ENCODE measurements at places on chromosomes 12 and 14.

DNA sequence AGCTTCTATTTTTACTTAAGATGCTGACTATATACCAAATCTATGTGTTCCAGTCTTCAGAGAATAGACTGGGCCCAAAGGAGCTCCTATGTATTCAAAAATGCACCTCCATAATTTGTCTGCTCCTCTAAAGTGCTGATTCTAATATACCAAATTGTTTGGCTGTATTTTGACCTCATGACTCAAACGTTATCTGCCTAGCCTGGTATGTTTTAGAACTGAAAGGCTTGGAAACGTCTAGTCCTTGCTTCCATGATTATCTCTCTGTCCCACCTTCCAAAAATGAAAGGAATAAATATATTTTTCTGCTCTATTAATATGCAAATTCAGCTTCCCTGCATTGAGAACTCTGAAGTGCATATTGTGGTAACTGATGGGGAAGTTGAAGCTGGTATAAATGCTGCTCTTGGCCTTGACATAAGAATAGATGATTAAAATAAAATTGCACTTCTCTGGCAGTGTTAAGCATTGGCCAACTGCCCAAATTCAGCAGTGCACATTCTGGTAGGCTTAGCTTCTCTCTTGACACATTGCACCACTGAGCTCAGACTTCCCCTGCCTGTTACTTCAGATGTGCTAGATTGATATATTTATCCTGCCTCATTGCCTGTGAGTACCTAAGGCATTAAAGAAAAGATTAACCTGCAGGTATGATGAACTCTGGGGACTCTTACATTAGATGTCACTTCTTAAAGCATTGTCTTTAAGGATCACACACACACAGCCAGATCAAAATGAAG lies 882.3 kb downstream of the RPS29 start:
- no peak for DNase-seq

- DNase-seq, result no peak
These were observed 25.4 kb upstream of the CPM start for GRCh38 chr12:68958322-68958721.

DNA sequence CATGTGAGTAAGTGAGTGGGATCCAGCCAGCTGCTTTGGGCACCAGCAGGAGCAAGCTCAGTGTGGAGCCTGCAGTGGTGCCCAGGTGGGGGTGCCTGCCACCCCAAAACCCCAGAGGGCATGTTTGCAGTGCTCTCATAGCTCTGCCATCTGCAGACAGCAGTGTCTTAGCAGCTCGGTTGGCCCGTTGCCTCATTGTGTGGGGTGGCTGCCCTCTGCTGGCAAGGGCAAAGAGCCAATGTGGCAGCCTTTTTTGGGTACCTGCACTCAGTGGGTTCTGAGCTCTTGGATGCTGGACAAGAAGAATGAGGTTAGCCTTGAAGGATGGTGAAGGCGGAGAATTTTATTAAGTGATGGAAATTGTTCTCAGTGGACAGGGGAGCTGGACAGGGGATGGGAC lies 52.3 kb downstream of the NEUROD4 start:
- peak; percentile 83 for DNase-seq

DNA sequence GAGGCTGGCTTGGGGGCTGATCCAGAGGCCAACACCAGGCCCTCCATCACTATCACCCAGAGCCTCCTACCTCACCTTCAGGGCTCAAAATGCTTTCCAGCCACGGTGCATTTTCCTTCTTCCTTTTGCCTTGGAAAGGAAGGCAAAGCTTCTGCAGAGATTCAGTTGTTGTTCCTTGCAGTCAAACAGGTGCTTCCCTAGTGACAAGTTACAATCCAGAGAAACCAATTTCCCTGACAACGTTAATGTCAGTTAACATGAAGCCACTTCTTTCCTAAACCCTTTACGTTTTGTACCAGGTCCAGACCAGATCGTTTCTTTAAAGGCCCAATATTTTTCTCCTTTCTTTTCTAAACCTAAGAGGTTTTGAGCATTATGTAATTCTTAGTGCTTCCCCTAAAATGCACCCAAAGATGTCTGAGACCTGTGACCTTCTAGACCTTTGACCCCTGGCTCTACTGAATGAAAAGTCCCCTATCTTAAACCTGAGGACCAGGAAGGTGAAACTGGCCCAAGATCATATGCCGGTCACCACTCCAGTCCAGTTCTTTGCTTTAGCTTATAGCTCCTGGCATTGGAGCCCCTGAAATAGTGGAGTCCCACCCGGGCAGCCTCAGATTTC lies 211.5 kb downstream of the SLC41A2 start:
- DNase-seq, result no peak

DNA sequence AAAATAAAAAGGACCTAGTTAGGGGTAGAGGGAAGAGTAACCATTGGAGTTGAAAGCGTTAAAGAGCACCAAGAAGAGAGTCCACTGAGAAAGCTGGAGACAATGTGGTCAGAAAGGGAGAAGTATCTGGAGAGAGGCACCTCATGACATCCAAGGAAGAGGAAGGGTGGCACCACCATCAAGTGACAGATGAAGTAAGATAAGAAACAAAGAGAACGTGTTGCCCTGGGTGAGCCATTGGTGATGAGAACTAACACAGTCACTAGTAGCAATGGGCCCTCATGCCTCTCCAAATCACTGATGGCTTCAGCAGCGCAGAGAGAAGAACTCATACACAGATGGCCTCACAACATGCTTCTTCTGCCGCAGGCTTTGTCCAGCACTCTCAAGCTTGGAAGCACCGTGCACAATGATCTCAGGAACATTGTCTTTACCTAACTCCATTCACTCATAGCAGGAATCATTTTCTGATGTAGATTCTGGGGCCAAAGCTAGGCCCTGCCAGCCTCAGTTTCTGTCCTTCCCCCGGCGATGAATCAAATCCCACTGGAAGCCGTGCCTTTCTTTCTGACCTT lies 252.9 kb downstream of the DPF3 start:
- DNase-seq, result no peak

DNA sequence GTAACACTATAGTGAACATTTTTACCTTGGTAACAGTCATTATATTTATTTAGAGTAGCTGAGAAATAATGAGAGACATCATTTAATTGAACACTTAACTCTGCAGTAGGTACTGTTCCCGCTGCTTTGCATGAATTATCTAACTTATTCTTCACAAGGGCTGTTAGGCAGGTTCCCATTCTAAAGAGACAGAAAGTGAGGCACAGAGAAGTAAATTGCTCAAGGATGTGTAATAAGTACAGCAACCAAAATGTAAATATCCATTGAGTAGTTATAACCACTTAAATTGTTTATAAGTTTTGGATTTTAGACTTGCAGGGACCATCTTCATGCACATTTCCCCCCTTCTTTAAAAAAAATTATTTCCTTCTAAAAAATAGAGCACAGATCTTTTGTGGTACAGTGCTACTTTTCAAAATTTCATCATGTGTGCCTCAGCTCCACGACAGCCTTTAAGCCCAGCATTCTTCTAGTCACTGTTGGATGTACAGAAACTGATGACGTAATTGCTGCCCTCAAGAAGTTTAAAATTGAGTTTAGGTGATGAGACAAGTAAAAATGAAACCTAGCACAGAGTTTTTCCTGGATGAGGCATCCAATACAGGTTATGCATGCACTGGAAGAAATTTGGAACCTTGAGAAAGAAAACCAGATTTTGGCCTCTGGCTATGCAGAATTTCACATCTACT lies 6.0 kb upstream of the MANSC4 start:
- DNase-seq, result no peak

DNA sequence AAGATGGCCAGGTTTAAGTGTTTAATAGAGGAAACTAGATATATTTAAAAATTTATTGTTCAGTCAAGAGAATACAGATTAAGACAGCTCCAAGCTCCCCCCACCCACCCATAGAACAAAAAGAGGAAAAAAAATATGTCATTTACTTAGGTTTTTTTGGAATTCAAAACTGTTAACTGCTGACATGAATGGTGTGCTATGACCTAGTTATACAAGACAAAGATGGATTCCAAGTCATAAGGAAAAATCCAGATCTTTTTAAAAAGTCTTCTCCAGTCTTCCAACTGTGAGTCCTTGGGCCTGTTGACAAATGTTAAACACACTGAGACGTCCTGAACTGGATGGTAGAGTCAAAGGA lies 1.3 kb upstream of the SETD1B start:
- DNase-seq, result no peak

GRCh38 chr12:54266852-54267251 lies 13.1 kb downstream of the CBX5 start:
- no peak for DNase-seq

- DNase-seq, result no peak
These were observed 61.2 kb upstream of the VASH1 start for GRCh38 chr14:76699939-76700590.

DNA sequence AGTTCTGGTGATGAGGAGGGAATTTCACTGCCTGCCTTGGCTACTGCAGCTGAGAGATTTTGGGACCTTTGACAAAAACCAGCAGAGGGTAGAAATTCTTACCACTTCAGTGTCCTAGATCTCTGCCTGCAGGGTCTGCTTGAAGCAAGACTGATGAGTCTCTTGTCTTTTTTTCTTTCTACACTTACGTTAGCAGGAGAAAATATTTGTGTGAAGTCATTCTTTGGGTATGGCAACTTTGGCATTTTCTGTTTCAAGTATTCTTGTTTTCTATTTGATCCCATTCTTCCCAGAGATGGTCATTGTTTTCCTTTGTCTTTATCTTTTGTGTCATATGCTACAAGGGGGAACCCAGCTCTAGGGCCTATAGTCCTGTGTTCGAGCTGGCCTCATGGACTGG lies 65.6 kb upstream of the FERMT2 start:
- DNase-seq, result no peak

GRCh38 chr14:68473794-68474193 lies 319.1 kb downstream of the ZFP36L1 start:
- no peak for DNase-seq
